Natural killer cell treated with Interleukin-12 subunit alpha and Interleukin-12 subunit beta and Interleukin-15 and Interleukin-18, amount 100 ng/mL, for 72 hours (primary cell): ENCODE measurements at places on chromosomes 2 and 18. TPM values are rescaled to one million over a fixed set of nuclear protein-coding genes. Genes with fewer than 3 reads are reported as not detected.

GRCh38 chr2:241834527-241835210 lies 24.0 kb downstream of the PDCD1 start:
- DNase-seq, result no peak

DNA sequence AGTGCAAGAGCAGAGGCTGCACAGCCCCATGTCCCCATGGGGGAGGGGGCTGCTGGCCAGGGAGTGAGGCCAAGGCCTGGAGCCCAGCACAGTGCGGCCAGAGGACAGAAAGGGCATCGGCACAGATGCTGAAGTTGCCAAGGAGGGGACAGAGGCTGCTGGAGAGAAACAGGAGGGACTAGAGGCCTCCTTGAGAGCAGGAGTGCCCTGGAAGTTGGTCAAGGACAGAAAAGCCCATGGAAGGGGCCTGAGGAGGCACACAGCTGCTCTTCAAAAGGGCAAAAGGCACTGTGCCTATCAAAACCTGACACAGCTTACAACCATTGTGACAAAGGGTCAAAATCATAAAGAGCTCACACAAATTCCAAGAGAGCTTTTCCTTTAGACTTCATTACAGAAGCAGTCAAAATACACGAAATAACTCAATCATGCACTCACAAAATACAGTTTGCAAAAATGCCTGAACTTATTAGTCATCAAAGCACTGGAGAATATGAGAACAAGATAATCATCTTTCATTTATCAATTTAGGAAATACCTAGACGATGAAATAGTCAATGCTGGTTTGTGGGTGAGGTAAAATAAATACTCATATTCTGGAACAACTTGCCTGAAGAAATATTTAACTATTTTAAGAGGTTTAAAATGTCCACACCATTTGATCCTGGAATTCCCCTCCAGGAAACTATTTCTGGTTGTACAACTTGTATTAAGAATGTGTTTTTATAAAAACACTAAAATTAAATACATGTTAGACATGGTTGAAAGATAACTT lies 79.6 kb downstream of the USP40 start:
- DNase-seq, result no peak

GRCh38 chr2:150167711-150168110 lies 319.8 kb downstream of the RND3 start:
- DNase-seq, result no peak

DNA sequence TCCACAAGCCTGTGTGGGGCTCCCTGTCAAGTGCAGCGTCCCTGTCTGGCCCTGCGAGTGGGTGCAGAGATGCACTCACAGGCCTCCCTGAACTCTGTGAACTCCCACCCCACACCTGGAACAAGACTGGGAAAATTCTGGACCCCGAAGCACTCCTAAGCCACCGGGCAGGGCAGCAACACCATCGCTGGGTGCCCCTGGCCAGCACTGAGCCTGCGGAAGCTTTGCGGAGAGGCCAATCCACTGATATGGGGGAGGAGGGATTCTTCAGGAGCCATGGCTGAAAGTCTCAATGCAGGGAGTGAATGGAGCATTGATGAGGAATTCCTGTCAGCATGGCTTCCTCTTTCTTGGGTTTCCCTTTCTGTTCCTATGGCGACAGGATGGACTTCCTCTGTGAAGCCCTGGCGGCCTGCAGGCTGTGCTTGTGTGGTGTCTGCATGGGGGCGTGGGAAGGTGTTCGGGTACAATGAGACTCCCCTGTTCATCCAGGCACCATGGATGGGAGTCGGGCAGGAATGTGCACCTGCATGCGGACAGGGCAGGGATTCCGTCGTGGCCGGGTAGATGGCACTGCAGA lies 15.1 kb downstream of the TRIB2 start:
- no peak for DNase-seq

DNA sequence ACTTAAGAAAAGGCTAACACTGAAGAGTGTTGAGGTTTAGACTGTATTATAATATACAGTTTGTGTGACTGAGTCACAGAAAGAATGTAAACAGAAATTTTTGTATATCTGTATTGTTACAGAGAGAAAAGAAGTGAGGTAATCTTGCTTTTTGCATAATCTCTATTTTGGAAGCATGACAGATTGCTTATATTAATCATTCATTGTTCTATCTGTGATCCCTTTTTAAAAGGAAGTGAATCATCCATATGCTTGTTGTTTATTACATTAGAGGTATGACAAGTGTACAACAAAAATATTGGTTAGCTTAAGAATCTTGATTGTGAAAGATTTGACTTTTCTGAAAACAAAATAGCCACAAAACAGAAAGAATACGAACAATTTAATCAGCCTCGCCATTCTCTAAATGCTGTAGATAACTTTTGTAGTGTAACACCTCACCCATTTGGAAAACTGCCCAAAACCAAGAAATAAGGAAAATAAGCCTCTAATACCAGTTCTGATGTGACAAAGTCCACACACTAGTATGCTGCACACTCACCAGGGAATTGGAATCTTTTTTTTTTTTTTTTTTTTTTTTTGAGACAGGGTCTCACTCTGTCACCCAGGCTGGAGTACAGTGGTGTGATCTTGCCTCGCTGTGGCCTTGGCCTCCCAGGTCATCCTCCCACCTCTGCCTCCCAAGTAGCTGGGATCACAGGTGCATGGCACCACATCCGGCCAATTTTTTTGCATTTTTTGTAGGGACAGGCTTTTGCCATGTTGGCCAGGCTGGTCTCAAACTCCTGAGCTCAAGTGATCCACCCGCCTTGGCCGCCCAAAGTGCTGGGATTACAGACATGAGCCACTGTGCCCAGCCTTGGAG lies 91.5 kb upstream of the LPIN2 start:
- no peak for DNase-seq

DNA sequence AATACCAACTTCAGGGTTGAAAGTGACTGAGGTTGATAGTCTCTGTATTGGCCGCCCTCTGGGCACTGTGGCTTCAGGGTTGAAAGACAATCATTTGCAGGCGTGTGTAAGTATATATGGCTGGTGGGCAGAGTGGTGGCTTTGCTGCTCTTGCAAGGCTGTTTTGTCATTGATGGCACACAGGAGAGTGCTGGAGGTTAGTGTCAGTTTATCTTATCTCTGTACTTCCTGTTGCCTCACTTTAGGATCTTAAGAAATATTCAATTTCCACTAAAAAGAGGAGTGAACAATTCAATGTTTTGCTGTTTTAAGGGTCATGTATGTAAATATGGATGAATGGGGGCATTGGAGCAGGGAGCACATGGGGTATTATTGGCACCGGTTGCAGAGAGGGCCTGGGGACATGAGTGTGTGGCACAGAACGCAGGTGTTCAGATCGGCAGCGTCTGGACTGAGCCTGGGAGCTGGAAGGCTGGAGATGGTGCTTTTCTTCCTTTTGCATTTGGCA lies 51.5 kb downstream of the NCK2 start:
- DNase-seq, result no peak

DNA sequence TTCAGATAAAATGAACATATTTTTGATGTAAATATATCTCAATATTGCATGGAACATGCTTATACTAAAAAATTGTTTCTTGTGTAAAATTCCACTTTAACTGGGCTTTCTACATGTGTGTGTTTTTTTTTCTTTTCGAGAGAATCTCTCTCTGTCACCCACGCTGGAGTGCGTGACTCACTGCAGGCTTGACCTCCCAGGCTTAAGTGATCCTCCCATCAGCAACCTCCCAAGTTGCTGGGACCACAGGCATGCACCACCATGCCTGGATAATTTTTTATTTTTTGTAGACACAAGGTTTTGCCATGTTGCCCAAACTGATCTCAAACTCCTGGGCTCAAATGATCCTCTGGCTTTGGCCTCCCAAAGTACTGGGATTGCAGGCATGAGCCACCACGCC lies 254.6 kb downstream of the LOXHD1 start:
- DNase-seq, result no peak

GRCh38 chr2:192044496-192044895 lies 150.2 kb downstream of the TMEFF2 start:
- no peak for DNase-seq

- no peak for DNase-seq
Observed at GRCh38 chr2:145079641-145080040, 559.7 kb upstream of the ZEB2 start.

- DNase-seq, result no peak
Observed at GRCh38 chr18:58188996-58189395, 145.0 kb downstream of the NEDD4L start.

DNA sequence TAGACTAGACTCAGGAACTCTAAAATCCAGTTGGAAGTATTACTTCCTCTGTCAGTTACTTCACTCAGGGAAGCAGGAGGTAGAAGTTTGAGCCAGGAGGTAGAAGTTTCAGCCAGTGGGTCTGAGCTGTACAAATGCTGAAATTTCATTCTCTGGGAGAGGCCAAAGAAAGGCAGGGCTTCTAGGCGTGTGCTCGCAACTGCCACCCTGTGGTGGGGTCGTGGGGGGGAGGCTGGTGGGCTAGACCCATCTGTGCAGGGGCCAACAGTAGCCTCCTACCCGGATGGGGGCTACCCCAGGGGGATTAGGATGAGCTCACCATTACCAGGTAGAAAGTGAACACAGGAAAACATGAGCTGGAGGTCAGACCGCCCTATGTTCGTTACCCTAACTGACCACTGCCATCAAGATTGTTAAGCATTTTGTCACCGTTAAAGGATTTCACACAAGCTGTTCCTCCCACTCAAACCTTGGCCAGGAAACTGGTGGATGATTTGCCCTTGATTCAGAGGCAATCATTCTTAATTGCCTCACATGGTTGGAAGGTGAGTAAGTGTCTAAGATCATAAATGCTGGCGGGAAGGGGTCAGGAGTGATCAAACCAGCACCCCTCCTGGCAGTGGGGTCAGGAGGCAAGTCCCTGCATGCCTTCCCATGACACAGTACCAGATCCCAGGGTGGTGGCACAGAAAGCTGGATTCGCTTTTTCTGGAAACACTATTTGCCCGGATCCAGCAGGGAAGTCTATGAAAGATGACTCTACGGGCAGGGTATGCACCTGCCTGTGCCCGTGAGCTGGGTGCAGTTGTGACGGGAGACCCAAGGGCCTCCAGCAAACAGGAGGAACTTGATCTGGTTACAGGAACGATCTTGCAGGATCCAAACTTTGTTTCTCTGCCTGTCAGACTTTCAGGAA lies 5.2 kb upstream of the FHL2 start:
- no peak for DNase-seq

DNA sequence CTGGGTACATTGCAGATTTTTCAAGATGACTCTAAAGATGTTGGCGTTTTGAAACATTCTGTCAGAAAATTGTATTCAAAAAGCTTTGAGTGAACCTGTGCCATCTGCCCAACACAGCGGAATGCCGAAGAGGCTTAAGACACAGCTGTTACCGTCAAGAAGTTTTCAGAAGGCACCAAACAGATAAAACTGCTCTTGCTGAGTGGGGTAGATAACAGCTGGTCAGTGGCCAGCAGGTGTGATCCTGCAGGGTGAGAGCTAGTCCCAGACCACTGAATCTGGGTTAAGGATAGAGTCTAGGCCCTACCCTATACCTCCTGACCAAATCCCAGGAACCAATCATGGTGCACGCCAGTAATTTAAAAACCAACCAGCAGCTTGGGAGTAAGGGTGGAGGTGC lies 60.5 kb upstream of the B3GNT7 start:
- no peak for DNase-seq

DNA sequence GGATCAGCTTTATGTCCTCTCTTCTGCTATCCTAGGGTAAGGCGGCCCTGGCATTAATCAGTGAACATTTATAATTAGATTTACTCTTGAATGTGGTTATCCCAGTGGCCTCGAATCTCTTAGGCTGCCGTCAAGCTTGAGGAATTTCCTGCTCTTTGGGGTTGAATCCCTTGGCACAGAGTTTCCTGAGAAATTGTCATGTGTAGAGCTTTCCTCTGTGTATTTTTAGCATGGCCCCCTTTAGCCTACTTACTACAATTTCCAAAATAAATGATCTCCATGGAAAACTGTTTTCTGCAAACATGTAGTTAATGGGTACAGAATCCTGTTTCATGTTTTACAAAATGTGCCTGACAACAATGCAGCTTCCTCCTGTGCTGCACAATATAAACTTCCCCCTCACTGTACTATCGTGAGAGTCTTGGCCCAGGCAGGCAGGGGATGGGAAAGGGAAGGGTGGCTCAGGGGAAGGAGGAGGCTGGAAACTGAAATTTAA lies 18.1 kb downstream of the NCAPH start:
- DNase-seq, result no peak

DNA sequence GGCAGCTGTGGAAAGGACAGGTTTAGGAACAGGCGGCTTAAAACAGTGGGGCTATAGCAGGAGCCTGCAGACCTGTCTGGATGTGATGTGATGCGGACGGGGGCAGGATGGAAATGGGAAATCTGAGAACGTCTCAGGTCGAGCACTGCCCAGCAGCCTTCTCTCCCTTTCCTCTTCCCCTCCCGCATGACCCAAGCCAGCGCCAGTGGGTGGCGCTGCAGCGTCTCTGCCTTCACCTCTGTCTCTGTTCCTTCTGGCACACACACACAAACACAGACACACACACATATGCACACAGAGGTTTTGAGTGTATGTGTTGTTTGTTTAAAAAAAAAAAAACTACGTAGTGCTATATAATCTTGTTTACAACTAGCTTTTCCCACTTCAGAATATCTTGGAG lies 82.0 kb upstream of the SLC66A3 start:
- no peak for DNase-seq

- no peak for DNase-seq
Observed at GRCh38 chr2:12897181-12897580, 180.4 kb downstream of the TRIB2 start.

DNA sequence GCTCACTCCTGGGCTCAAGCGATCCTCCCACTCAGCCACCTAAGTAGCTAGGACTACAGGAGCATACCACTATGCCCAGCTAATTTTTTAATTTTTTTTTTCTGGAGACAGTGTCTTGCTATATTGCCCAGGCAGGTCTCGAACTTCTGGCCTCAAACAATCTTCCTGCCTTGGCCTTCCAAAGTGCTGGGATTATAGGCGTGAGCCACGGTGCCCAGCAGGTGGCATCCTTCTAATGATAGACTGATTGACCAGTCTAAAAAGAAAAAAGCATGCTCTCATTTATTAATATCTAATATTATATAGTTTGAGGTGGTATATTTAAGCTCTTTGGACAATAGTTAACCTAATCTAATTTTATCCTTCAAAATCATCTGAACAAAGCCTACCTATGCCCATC lies 198.6 kb downstream of the CAMKMT start:
- DNase-seq, result no peak

- DNase-seq, result no peak
Observed at GRCh38 chr2:47452761-47453160, 49.8 kb downstream of the MSH2 start.

PKDCC gene
- not detected for total RNA-seq

GYPC gene
- 44.2 TPM for total RNA-seq

EVA1A gene
- total RNA-seq, result not detected

CDCA7 gene
- 19.0 TPM for total RNA-seq

TRIB2 gene
- 8.7 TPM for total RNA-seq

DOK1 gene
- 34.4 TPM for total RNA-seq

RFTN2 gene
- not detected for total RNA-seq
